Neuronal stem cell (in vitro differentiated cells): ENCODE measurements at places on chromosomes 7 and 10.

DNA sequence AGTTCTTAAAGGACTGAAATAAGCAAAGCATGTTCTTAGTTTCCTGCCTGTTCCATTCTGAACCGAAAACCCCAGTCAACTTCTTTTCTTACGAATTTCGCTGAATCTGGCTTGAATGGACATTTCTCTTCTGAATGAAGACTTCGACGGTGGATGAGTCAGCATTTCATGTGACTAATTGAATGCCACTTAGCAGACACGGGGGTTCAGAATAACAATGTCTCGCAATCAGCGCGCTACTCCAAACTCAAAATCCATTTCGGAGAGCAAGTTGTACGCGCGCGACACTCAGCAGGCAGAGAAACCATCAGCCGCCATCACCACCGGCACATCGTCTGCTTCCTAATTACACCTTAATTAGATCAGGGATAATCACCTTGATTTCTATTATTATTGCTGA, 239.0 kb upstream of the KLF6 start:
- no peak for DNase-seq

DNA sequence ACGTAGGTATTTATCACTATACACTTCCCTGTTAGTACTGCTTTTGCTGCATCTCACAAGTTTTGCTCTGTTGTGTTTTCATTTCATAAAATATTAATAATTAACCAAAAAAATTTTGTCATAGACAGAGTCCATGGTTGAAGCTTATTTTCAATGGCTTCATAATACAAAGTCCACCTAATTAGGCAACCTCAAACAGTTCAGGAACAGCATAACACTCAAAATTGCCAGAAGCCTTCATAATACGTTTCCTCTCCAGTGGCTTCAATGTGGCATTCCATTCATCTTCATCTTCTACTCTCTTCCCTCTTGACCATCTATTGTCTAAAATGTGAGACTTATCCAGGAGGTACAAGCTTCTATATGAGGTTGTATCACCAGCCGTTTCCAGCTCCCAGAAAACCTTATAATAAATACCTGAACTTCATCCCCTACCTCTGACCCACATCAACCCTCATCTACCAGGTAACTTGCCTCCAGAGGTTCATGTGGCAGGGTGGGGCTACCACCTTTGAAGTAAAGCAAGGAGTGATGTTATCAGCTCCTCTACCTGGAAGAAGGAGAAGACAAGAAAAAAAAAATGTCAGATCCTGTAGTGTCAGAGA, 337.3 kb downstream of the MALRD1 start:
- no peak for DNase-seq

- DNase-seq = no peak
Observed at GRCh38 chr7:54813398-54813797, 54.4 kb upstream of the SEC61G start.

DNA sequence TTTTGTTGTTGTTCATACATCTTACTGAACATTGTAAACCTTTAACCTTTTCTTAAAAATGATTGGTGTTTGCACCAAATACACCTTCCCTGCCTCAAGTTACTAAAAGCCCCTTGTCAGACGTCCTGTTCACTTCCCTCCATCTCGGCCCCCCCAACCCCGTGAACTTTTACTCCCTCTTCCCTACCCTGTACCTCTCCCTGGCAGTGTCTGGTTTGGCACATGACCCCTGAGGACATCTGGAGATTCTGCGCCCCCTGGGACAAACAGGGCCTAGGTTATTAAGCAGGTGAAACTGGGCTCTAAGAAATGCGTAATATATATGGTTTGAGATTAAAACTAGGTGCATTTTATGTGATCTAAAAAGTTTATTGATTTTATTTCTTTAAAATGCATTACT, 1.4 kb downstream of the PPP2R2D start:
- DNase-seq = no peak

DNA sequence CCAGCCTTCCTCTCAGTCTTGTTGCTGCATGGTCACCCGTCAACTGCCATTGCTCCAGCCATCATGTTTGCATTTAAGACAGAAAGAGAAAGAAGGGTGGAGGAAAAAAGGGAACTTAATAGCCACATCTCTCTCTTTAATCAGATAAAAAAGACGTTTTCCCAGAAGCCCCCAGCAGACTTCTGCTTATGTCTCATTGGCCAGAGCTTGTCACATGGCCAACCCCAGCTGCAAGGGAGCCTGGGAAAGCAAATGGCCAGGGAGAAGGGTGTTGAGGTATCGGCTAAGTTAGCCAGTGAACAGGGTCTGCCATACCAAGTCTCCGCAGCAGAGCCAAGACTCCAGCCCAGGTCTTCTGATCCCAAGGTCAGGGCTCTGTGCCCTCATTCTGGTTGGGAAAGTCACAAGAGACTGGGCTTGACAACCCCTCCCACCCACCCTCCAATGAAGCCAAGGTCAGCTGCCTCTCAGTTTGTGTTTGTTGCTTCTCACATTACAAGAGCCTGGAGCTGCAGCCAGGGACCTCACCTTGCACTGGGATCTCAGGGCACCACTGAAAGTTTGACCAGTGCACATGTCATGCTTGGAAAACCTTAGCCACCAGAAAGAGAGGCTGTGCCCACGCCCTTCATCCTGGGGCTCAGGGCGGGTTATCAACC, 80.3 kb upstream of the LYZL2 start:
- DNase-seq = no peak

DNA sequence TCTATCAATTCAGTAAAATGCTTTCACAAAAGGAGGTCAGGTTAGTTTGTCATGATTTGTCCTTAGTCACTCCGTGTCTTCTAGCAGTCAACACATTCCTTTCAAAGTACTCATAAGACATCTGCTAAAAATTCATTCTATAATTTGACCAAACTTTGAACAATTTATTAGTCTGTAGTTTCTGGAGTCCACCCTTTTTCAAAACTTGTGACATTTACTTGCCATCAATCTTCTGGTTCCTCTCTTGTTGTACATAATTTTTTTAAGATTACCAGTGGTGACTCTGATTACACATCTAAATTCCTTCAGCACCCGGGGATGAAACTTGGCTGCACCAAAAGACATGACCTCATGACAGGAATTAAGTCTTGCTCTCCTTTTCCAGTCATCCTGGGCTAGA, 130.1 kb downstream of the NEBL start:
- no peak for DNase-seq

DNA sequence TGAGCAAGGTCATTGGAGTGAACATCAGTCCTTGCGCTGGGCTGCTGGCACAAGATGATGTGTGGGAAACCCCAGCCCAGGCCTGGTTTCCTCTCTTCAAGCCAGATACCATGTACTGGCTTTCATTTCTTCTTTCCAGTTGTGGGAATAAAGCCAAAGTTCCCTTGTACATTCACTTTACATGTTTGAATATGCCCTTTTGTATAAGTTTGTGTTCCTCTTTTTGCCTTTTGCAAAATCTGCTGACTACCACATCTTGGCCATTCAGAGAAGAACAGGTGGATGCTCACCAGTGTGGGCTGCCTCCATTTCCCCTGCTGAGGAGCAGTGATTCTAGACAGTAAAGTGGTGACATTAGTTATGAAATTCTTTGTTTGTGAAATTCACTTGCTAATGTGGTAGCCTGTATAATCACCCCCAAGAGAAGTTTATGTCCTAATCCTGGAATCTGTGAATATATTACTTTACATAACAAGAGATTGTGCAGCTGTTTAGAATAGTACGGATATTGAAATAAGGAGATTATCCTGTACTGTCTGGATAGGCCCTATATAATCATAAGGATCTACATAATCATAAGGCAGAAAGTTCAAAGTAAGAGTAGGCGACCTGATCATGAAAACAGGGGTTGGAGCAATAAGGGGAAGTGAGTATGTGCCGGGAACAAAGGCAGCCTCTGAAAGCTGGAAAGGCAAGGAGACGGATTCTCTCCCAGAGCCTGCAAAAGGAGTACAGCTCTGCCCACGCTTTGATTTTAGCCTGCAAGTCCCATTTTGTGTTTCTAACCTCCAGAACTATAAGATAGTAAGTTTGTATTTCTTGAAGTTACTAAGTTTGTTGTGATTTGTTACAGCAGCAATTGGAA, 18.8 kb upstream of the AOAH start:
- no peak for DNase-seq

DNA sequence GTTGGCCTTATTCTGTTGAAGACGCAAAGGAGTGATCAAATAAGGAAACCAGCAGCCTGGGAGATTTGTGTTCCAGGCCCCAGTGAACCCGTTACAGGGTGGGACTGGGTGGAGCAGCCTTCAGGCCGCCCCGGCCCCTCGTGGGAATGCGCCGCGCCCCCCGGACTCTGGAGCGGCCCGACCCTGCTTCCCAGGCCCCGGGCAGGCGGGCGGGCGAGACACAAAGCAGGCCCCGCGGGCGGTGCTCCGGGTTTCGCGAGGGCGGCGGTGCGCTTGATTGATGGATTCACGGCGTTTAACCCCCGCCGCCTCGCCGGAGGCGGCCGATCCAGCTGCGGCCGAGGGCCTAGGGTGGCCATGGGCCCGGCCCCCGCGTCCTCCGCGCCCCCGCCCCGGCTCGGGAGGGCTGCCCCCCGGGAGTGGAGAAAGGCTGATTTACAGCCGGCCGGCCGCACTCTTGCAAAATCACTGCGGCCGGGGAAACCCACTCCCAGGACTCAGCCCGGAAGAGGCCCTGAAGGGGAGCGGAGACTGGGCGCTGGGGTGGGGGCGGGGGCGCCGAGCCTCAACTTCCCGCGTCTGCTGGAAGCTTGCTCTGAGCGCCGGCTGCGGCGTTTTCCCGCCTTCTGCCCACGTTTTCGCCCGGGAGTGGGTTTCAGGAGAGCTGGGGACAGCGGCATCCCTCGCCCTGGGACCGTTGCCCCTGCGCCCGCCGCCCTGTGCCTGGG, 299.6 kb upstream of the NFE2L3 start:
- DNase-seq = no peak

GRCh38 chr10:123156078-123156477, 1.9 kb downstream of the BUB3 start:
- no peak for DNase-seq

DNA sequence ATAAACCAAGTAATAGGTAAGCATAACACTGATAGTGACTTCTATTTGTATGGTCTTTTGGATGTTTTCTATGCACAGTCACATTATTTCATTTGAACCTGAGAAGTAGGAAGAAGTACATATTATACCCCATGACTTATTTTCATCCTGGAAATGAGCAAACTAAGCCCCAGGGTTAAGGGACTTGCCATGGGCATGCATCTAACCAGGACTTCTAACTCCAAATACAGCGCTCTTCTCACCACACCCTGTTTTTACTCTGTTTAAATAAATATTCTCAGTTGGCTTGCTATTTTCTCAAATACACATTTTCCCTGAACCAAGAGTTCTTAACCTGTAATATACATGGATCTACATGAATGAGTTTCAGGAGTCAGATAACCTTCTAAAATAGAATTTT, 16.3 kb downstream of the GNG11 start:
- no peak for DNase-seq

- DNase-seq = no peak
Observed at GRCh38 chr7:150668472-150668911, 17.0 kb upstream of the GIMAP2 start.

GRCh38 chr10:100025576-100025975, 15.8 kb upstream of the DNMBP start:
- DNase-seq = no peak

- DNase-seq = no peak
Observed at GRCh38 chr7:1317646-1318045, 85.0 kb downstream of the UNCX start.

DNA sequence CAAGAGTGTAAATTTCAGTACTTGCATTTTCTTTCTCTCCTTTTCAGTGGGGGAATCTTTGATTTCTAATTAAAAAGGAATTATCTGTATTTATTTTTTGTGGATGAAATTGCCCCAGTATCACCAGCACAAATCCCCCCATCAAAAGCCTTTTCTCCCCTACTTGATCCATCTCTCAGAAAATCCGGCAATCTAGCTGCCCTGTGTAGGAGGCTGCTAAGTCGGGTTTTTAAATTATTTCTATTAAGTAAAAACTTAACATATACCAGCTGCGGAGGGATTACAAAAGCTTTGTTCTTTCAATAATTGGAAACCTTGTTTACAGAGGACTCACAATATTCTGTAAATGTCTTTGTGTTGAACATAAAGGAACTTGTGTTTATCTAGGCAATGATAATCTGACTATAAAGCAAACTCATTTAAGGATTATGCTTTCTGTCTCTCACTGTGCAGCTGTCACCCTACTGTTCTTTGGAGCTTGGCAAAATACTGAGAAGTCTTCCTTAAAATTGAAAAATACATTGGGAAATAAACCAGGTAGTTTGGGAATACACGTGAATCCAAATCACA, 177.4 kb upstream of the PRR15 start:
- DNase-seq = no peak

DNA sequence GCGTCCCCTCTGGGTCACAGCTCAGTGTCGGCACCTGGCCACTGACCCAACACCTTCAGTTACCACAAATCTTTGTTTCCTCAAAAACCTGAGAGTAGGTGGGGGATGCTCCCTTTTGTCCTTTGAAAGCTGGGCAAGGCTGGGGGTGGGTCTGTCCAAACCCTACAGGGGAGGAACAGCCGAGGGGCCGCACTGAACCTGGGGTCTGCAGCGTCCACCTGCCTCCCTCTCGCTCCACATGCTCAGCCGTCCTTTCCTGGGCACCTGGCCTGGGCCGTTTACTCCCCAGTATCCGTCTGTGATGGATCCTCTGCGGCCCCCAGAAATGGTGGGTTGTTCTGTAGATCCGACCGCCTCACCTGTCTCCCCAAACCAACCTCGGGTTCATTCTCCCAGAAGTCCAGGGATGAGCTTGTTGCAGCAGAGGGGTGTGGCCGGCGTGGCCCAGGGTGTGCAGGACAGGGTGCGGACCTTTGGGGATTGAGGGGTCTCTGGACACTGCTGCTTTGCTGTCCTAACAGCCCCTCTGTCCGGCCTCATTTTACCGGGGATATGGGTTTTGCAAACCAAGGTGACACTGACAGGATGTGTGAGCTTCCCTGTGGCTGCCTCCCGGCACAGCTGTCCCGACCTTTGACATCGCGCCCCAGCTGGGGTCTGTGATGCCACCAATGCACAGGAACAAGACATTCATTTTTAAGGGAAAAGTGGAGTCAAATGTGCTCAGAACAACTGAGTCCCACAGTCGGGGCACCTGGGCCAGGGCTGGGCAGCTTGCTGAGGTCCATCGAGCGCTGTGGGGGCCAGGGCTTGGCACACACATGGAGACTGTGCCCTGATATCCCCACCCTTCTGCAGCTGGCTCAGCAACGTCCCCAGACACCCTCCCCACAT, 115.9 kb downstream of the VIPR2 start:
- DNase-seq = no peak

GRCh38 chr7:82209179-82209747, 234.3 kb downstream of the CACNA2D1 start:
- no peak for DNase-seq

DNA sequence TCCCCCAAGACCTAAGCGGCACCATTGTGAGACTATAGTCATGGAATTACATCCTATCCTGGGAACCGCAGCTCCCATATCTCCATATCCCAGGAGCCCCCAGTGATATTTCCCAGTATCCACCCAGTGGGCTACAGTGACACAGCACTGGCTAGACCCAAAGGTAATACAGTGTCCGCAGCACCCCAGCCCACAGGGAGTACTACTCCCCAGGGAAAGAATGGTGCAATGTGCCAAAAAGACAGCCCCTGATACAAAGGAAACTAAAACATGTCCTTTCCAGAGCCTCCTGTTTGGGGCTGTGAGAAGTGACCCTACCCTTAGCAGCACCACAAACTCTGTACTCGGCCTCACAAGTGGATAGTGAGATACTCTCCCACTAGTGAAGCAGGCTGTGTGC, 4.5 kb upstream of the IFIT2 start:
- DNase-seq = no peak
